NCI-H748 treated with DMSO at 0.1 percent for 48 hours (cell line): ENCODE measurements at places on chromosomes 12 and 14.
A peak's percentile ranks its signal among the peaks of the same experiment; 100 is the strongest.

GRCh38 chr14:92439537-92440344, 73.8 kb upstream of the RIN3 start:
- DNase-seq, result no peak

GRCh38 chr12:2752676-2753371, 41.9 kb upstream of the FKBP4 start:
- no peak for DNase-seq

- no peak for DNase-seq
Observed at GRCh38 chr12:129617849-129618248, 286.0 kb downstream of the TMEM132D start.

GRCh38 chr14:79583738-79584408, 627.4 kb downstream of the DIO2 start:
- DNase-seq, result no peak

DNA sequence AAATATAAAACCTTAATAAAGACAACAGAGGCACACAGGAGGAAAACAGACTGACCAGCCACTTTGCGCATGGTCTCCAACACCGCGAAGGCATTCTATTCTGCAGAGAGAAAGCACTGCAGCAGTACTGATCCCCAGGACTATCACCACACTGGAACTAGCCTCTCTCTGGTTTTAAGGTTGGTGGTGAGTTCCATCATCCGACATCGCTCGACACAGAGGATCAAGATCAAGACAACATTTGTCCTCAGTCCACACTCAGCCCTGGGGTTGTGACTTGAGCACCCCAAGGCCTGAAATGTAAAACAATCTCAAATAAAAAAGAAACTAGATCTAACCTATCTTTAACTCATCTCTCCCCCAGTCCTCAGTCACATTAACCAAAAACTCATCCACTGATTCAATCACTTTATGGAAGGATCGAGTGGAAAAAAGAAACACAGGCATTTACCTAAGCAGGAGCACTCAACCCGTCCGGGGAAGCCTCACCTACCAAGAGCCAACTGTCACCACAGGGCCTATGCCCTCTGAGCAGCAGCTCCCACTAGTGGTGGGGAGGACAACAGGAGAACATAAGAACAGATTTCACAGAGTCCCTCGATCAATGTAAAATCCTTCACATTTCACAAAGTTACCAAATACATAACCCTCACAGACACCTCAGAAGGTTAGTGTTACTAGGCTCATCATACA, 17.7 kb downstream of the STXBP6 start:
- no peak for DNase-seq

DNA sequence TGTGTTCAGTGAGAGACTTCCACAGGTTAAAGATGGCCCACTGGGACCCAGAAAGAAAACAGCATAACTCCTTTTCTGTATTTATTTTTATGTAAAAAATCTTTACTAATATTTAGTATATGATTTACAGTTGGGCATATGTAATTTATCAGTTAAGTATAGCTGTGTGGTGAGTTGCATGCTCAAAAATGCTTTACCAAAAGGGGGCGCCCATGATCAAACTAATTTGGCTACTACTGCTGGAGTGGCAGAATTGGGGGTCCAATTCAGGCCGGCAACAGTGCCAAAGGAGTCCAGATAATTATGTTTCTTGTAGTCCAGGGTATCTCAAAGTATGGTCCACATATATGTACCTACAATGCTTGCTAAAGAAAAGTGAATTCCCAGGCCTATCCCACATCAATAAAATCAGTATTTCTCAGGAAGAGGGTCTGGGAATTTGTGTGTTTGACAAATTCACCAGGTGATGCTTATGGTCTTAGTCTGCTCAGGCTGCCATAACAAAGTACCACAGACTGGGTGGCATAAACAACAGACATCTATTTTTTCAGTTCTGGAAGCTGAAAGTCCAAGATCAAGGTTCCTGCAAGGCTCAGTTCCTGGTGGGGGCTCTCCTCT, 152.0 kb downstream of the KTN1 start:
- DNase-seq, result peak; percentile 26
